ENCODE measurements at places on chromosomes 13 and 19.
A peak's percentile ranks its signal among the peaks of the same experiment; 100 is the strongest.

DNA sequence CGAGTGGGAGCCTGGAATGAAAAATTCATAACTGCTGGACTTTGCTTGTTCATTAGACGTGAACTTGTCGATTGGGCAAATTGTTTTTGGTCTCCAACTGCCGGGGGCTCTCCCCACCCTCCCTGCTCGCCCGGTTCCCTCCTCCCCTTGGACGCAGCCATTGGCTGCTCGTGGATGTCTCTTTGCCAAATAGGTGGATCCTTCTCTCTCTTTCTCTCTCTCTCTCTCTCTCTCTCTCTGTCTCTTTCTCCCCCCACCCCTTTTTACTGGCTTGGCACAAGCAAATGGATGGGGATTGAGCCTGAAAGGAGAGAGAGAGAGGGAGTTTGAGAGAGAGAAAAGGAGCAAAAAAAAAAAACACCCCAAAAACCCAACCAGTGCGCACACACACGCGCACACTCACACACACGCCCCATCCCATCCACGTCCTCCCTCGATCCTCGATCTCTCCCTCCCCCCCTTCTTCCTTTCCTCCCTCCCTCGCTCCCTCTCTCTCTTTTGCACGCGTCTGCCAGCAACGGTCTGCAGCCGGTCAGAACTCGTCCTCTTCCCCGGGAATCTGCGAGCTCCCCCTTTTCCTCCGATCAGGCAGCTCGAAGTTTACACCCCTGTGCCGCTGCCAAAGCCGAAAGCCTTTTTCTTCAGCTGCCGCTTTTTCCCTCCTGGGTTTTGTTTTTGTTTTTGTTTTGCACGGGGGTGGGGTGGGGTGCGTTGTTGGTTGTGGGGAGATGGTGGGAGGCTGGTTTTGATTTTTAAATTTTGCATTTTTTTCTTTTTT is 27.8 kb downstream of the NFIX start:
- no peak for DNase-seq

DNA sequence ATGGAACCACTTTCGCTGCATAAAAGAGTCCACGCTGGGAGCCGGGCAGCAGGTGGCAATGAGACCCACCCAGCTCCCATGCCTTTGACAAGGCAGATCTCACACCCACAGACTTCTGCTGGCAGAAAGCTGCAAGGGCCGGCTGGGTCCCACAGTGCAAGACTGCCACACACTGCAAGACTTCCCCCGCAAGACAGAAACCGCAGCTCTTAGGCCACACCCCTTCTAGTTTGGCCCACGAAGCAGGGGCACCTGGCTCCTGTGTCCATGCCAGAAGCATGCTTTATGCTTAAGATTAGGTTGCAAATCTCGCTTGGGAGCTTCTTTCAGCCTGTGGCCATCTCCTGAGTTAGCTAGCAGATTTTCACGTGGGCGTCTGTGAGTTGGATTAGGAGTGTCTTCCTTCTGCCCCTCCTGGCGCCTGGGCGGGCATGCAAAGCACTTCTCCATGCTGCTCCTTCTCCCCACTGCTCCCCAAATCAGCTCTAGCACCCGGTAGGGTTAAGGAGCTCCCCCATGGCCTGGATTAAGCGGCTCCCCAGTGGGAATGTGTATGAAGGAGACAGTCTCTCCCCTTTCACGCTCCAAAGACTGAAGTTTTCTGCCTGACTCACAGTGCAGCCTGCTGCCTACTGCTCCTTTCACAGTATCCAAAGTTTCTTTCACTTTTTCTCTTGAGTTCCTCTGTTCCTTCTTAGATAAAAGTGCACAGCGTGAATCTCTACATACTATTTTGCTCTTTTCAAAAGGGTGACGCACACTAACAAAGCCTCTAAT is 17.7 kb downstream of the GPC6 start:
- DNase-seq, result no peak

- no peak for DNase-seq
Measured at GRCh38 chr13:91540158-91540736, 141.8 kb downstream of the GPC5 start.

DNA sequence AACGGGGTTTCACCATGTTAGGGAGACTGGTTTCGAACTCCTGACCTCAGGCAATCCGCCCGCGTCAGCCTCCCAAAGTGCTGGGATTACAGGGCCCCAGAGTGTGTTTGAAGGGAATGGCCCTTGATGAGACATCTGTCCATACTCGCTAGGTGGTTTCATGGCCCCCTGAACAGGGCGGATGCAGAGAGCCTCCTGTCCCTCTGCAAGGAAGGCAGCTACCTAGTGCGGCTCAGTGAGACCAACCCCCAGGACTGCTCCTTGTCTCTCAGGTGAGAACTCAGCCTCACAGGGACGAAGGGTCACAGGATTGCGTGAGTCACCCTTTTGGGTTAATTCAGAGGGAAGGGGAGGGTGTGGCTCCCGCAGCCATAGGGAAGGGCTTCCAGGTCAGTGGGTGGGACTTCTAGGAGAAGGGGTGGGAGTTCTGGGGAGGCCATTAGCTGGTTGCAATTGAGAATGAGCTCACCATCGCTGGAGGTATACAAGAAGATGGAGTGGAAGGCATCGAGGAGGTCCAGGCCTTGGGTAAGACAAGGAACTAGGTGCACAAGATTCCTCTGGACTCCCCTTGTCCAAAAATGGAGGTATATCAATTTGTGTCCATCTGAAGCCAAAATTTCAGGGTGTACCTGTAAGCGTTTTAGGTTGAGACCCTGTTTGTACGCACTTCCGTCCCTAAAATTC is 9.2 kb downstream of the SHD start:
- no peak for DNase-seq

GRCh38 chr19:8482696-8483095 is 19.7 kb downstream of the PRAM1 start:
- DNase-seq, result no peak

GRCh38 chr13:99656844-99657381 is 155.6 kb downstream of the TM9SF2 start:
- peak; percentile 95 for DNase-seq

DNA sequence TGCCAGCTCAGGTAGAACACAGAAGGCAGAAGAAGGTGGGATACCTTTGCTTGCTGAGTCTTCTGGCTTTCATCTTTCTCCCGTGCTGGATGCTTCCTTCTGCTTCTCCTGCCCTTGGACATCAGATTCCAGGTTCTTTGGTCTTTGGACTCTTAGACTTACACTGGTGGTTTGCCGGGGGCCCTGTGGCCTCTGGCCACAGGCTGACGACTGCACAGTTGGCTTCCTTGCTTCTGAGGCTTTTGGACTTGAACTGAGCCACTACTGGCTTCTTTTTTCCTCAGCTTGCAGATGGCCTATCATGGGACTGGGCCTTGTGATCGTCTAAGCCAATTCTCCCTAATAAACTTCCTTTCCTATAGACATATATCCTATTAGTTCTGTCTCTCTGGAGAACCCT is 19.8 kb upstream of the ZNF331 start:
- no peak for DNase-seq

DNA sequence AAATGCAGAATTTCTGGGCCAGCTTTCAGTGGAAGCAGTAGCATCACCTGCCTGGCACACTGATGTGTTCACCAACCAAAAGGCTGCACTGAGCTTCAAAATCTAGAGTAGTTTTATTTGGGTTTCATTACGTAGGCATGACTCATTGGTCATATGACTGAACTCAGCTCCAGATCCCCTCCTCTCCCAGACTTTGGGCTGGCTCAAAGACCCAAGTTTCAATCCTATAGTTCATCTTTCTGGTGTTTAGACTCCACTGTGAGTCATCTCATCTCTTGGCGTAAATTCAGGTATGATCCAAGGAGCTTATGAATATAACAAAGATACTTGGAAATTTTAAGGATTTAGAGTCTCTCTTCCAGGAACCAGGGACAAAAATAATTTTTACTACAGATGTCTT is 17.7 kb downstream of the ZMYM5 start:
- DNase-seq, result no peak

GRCh38 chr19:5303208-5303607 is 37.4 kb downstream of the PTPRS start:
- DNase-seq, result no peak

GRCh38 chr13:33764716-33765115 is 53.2 kb upstream of the RFC3 start:
- DNase-seq, result no peak

GRCh38 chr13:108663710-108664109 is 34.3 kb downstream of the MYO16 start:
- no peak for DNase-seq

DNA sequence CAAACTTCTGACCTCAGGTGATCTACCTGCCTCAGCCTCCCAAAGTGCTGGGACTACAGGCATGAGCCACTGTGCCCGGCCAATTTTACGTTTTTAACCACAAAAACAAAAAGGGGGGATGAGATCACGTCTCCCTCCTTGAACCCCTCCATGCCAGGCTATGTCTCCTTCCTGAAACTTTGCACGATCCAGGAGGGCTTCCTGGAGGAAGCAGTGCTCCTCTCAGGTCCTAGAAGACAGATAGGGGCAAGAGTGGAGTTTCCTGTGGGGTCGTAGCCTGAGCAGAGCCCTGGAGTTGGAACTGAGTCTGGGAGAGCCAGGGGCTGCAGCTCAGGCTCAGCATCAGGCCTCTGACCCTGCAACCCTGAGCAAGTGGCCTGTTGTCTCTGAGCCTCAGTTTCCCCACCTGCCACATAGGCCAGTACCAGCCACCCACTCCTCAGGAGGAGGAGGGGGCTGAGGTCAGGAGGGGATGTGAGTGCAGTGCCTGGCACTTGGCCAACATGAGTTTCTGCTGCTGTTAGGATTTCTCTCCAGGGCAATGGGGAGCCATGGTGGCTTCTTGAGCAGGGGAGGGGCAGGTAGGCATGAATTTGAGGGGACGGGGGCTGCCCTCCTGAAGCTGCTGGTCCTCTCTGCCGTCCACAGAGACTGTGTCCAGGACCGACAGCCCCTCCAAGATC is 16.0 kb downstream of the APBA3 start:
- DNase-seq, result no peak

- no peak for DNase-seq
Measured at GRCh38 chr19:42224940-42225717, 5.0 kb downstream of the ZNF526 start.

- DNase-seq, result no peak
Measured at GRCh38 chr13:45048890-45049407, 59.6 kb downstream of the GPALPP1 start.

GRCh38 chr13:112141643-112142400 is 74.9 kb downstream of the SOX1 start:
- no peak for DNase-seq

DNA sequence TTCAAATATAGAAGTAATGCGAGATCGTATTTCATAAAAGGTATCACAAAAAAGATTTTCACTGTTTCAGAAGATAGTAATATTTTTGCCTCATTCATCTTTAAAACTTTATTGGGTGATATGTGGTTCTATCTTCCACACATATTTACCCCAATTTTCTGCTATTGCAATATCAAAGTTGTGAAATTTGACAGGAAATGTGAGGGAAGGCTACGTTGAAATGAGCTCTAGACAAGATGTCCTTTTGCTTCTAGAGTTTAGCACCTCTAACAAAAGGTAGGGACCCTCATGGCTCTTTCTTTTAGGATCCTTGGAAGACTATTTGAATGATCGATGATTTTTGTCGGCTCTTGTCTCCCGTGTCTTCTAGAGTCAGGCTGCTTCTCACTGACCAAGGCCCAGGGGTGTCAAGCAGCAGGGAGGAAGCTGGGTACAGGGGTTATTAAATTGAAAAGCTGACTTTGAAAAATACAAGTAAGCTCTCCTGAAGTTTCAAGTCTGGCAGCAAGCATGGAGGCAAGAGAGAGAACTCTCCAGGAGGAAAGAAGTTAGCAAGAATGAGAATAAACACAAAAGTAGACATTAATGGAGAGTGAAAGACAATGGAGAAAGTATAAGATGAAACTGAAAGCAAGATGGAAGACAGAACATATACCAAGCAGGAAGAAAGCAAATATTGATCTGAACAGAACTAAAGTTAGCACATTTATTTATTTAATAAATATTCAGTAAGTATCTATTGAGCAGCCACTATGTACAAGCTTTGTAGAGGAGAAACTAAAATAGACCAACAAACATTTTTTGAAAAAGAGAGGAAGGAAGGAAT is 73.4 kb downstream of the RUBCNL start:
- no peak for DNase-seq

- no peak for DNase-seq
Measured at GRCh38 chr13:51257187-51257586, 35.0 kb downstream of the FAM124A start.

DNA sequence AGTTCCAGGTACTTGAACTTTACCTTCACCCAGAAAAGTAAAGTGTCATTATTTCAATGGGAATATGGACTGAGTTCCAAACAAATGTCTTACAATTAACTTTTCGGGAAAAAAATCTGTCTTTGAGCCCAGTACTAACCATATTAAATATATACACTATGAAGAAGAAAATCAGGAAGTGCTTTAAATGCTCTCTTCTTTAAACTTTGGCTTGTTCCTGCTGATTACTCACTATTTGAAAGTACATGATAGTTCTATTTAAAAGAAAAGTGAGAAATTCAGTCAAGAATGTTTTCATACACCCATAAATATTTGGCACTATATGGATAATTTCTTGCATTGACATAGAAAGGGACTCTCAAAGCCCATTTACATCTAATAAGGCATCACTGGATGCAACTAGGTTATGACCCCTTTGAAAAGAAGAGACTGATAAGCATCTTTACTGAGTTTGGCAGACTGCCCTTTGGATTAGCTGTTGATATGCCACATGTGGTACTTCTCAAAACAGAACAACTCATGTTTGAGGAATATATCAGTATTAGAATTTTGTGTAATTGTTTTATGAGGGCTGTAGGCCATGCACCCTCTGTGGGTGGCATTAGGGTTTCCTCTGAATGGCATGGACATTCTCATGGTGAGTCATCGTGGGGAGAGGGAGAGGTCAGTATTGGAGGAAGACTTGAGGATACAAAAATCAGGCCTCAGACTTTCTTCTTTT is 25.0 kb upstream of the VWA8 start:
- no peak for DNase-seq

GRCh38 chr19:49148784-49149651 is 6.2 kb downstream of the HRC start:
- peak; percentile 68 for DNase-seq

GRCh38 chr19:33522371-33522662 is 726 bp upstream of the PEPD start:
- no peak for DNase-seq

GRCh38 chr13:41060724-41061074 is 610 bp upstream of the WBP4 start:
- peak; percentile 93 for DNase-seq

- no peak for DNase-seq
Measured at GRCh38 chr19:47379381-47379938, 30.3 kb downstream of the DHX34 start.

GRCh38 chr19:49106648-49107135 is 7.5 kb upstream of the LIN7B start:
- DNase-seq, result peak; percentile 56

DNA sequence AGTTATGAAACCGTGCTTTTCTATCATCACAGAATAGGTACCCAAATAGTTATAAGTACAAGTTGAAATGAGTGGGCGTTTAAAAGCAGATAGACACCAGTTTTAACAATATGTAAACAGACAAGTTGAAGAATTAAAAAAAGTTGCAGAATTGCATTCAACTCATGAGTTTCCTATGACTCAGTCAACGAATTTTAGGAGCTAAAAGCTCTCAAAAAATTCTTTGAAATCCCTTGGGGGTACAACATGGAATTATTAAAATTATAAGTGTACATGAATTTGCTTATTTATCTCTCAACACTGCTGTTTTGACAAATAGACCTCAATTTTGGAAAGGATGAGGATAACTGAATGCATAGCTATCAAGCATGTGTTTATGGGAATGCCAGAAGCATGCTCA is 693.4 kb downstream of the PCDH9 start:
- no peak for DNase-seq

GRCh38 chr13:65461590-65461989 is 1768.5 kb downstream of the PCDH9 start:
- DNase-seq, result no peak

GRCh38 chr13:103087275-103087674 is 21.1 kb upstream of the SLC10A2 start:
- DNase-seq, result no peak

GRCh38 chr19:16899566-16900075 is 10.8 kb downstream of the F2RL3 start:
- DNase-seq, result no peak

Measured in T-helper 2 cell (primary cell).